ENCODE measurements at places on chromosomes 2 and 18. TPM values are rescaled to one million over a fixed set of nuclear protein-coding genes. Genes with fewer than 3 reads are reported as not detected.
A peak's percentile ranks its signal among the peaks of the same experiment; 100 is the strongest.

DNA sequence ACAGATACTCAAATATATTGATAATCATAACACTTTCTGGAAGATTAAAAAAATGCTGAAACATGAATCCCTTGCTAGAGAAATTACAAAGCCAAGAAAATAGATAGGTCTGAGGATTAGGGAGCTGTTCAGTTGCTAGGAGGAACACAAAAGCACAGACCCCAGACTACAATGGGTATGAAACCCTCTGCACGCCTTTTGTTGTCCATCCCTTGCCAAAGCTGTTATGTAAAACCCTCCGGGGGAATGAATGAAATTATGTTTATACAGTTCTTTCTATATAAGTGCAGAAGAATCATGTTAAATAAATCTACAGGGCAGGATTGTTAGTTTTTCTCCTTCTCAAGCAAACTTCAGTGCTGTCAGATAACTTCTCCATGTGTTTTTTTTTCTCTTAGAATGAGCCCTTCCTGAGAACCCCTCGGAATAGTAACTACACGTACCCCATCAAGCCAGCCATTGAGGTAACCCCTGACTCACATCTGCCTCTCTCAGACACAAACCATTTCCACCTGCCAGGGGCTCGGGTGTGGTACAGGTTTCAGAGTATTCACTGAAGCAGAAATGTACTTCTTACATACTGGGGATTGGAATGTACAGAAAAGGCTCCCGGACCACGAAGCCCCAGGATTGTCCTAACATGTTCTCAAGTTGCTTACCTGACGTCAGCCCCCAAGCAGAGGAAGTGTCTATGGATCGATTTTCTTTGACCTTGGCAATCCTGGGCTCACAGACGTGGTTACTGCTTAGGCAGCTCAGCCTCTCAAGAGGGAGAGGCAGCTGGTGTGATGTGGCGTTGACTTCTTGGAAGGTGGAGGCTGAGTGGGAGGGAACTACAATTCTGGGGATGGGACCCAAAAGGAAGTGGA is 118.0 kb downstream of the PLB1 start:
- DNase-seq = peak; percentile 46

DNA sequence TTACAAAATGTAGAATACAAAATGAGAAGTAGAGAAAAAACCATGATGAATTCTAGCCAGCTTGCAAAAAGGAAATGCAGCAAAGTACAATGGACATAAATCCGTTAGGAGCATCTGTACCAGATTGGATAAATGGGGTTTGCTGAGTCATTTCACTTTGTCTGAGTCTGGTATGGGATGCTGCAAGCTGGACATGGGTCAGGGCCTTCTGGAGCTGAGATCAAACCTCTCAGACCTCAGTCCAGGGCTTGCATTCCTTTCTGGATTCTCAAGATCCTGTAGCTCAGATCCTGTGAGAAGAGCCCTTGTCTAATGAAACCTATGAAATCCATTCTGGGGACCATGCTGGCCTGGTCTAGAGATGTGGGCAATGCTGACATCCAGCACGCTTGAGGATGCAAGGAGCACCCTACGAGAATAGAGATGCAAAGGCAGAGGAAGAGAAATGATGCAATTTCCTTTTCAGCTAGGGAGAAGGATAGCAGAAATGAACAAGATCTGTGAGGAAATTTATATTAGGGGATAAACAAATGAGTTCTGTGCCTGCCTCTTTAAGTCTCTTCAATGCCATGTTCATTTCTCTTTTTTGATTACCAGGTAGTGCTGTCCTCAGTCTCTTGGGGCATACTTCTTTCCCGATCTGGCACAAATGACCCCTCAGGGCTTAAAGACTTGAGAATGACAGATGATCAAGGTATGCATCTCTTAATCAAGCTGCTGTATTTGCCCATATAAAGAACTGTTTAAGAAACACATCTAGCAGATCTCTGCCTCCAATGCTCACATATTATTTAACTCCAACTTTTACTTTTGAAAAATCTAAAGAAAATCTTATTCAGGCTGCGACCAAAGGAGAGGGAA is 230.4 kb downstream of the MEIS1 start:
- no peak for DNase-seq

- DNase-seq = no peak
Measured at GRCh38 chr2:126752876-126753275, 96.9 kb downstream of the GYPC start.

- DNase-seq = no peak
Measured at GRCh38 chr2:62114564-62114963, 81.4 kb upstream of the B3GNT2 start.

DNA sequence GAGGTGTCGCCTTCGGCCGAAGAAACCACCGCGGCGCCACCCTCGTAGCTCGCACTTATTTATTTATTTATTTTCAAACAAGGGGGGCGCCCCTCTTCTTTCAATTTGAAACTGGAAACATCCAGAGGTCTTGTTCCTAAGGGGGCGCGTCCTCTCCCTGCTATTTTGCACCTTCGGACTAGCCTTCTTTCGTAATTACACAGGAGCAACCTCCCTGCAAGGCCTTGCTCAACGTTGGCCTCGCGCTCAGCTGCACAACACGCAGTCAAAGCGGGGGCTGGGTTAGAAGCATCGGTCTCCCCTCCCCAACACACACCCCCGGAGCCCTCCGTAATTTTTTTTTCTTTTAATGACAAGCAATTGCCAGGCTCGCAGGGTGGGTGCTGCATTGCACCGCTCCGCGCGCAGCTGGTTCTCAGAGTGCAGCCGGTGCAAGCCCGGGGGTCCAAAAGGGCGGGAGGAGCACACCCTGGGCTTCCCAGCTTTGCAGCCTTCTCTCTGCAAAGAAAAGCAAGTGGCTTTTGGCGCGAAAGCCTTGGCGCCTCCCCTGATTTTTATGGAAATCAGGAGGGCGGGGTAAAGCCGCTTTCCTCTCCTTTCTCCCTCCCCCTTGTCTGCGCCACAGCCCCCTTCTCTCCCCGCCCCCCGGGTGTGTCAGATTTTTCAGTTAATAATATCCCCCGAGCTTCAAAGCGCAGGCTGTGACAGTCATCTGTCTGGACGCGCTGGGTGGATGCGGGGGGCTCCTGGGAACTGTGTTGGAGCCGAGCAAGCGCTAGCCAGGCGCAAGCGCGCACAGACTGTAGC is at the start of gene MYCN:
Gene MYCN (plus strand): TSS at position 697 of the 807 bp plus-strand sequence. CDS start 1,515 bp downstream, outside the sequence.
- no peak for DNase-seq

DNA sequence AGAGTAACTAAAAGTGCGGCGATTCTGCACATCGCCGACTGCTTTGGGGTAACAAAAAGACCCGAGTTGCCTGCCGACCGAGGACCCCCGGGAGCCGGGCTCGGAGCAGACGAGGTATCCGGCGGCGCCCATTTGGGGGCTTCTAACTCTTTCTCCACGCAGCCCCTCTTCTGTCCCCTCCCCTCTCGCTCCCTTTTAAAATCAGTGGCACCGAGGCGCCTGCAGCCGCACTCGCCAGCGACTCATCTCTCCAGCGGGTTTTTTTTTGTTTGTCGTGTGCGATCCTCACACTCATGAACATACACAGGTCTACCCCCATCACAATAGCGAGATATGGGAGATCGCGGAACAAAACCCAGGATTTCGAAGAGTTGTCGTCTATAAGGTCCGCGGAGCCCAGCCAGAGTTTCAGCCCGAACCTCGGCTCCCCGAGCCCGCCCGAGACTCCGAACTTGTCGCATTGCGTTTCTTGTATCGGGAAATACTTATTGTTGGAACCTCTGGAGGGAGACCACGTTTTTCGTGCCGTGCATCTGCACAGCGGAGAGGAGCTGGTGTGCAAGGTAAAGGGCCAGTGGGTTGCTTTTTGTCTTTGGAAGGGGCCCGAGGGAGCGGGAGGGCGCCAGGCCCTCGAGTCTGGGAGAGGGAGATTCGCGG is 1.4 kb downstream of the TRIB2 start:
- DNase-seq = peak; percentile 85

GRCh38 chr2:60429681-60430080 is 123.8 kb downstream of the BCL11A start:
- no peak for DNase-seq

DNA sequence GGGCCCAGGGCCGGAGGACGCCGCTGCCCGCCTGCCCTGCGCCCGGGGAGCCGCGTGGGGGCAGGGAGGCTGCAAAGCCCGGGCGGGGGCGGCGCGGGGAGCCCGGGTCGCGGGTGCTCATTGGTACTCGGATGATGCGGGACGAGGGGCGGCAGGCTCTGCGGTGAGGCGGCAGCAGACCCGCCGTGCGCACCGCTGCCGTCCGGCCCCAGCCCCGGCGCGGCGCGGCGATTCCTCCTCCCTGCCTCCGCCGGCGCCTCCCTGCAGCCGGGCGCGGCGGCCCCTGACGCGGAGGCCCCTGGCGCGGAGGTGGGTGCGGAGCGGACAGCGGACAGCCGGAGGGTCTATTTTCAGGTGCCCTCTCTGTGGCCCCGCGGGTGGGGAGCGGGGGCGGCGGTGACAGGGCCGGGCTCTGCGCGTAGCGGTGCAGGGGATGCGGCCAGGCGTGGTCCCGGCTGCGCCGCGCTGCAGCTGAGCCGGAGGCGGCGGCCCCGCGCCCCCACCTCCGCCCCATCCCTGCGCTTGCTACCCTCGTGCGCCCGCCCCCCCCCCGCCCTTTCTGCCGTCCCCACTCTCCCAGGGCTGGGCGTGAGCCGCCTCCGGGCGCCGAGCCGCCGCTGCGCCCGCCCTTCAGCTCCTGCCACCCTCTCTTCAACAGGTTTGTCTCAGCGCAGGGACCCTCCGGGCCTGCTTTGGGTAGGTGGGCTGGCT is 640 bp downstream of the SPTBN1 start:
- peak; percentile 74 for DNase-seq

GRCh38 chr2:185044323-185044874 is 446.1 kb downstream of the ZNF804A start:
- no peak for DNase-seq

DNA sequence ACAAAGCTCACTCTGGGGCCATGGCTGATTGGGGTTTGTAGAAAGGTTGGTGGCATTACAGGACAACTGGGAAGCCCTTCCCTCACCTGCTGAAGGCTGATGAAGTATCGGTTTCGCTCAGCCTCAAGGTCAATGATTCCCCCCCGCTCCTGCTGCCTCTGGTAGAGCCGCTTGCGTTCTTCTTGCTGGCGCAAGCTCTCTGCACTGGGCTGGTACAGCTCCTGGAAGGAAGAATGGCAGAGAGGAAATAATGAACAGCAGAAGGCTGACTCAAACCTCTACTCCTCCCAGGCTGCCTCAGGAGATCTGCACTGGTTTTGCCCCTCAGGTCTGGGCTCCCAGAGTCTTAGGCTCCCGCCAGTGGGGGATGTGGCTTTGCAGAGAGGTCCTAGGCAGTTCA is 5.2 kb downstream of the BCS1L start:
- DNase-seq = no peak

GRCh38 chr2:143329288-143329687 is 200.1 kb downstream of the ARHGAP15 start:
- DNase-seq = no peak

DNA sequence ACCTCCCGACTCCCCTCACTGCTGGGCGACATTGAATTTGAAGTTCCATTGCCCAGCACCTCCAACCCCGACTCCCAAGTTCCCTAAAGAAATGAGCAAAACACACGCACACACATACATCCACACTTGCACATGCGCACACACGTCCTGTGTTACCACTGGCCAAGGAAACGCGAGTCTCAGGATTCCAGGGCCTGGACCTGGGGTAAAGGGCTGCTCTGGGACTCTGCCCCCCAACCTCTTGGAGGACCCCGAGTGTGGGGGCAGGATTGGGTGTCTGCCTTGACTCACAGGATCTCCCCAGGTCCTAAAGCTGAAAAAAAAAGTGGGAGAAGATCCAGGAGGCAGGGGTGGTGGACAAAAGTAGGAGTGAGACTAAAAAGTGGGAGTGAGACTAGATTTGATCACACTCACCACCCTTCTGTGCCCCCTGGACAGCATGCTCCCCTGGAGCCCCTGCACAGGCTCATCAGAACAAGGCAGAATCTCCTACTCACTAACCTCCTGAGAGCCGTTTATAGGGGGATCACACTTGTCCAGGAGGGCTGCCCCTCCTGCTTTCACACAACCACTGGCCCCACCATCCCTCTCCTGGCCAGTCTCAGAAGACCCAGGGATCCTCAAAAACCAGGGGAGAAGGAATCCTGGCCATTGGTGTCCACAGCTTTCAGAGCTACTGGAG is 202.2 kb downstream of the TNS1 start:
- no peak for DNase-seq

GRCh38 chr2:64669288-64669687 is 15.6 kb upstream of the SERTAD2 start:
- DNase-seq = no peak

DNA sequence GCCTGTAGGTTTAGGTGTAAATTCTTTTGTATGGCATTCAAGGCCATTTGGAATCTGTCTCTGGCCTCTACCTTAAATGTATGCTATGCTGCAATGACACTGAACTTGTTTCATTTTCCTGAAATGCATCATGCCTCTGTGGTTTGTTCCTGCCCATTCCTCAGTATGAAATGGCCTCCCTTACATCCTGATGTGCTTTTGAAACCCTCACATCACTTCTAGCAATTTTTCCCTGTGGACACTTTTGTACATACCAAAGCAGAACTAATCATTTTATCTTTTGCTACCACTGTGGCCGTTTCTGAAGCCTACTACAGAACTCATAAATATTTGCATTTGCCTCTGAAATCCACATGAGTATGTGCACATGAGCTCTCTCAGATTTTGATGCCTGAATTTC is 557.2 kb downstream of the ERBB4 start:
- DNase-seq = no peak

The FER1L5 gene
- 0.13 TPM for total RNA-seq

The CLEC4F gene
- 4.2 TPM for total RNA-seq

The EN1 gene
- total RNA-seq = not detected

The AKAIN1 gene
- total RNA-seq = not detected

The TCF23 gene
- 3.2 TPM for total RNA-seq

The VWC2L gene
- total RNA-seq = not detected

All from spleen (tissue), 13 donors.